Inflammatory macrophage treated with lipopolysaccharide for 1 hour (primary cell): ENCODE measurements at places on chromosomes 4 and X.

GRCh38 chrX:14291666-14292500 lies 237.5 kb upstream of the GLRA2 start:
- no peak for DNase-seq

DNA sequence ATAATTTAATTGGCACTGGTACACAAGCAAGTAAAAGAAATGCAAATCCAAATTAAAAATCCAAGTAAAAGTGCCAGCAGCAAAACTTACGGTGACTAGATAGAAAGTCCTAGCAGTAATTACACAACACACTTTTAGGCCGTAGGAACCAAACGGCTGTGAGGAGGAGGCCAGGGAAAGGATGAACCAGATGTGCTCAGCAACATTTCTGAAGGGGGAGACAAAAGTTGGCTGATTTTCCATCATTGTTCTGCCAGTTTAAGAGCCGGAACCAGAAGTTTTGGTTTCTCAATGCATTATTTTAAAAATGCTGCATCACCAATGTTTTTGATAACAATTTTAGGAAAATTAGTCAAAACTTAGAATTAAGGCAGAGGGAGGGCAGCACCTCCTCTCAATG lies 68.7 kb upstream of the ENPP6 start:
- no peak for DNase-seq

DNA sequence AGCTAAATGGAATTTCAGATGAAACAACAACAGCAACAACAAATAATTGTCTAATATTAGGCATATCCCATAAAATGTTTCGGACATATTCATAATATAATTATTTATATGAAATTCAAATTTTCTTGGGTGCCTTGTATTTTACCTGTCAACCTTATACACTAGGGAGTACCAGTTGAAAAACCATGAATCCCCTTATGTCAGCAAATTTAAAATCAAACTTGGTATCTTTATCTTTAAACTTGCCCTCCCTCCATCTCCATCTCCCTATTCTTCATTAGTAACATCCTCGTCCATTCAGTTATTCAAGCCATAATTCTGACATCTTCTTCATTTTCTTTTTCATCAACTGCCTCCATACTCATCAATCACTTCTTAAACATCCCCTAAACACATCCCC lies 974.5 kb upstream of the HS3ST1 start:
- no peak for DNase-seq

- DNase-seq: no peak
Measured at GRCh38 chr4:182711211-182711610, 206.0 kb downstream of the DCTD start.

- no peak for DNase-seq
Measured at GRCh38 chrX:48482526-48482925, 6.5 kb downstream of the FTSJ1 start.

- DNase-seq: no peak
Measured at GRCh38 chrX:127877318-127877717, 174.9 kb downstream of the ACTRT1 start.

DNA sequence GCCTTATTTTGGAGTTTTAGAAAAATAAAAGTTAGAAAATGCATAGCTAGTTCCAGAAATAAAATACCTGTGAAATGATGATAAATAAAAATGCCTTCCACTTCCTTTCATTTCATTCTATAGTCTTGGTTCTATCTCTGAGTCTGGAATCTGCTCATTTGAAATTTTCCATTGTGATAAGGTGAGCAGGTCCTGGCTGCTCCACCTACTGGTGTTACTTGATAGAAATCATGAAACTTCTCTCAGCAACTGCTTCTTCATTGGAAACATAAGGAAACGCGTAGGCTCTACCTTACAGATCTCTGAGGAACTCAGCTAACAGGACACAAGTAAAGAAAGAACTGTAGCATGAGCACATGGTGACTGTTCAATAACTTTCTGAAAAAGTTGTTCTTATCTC lies 141.8 kb downstream of the DCHS2 start:
- no peak for DNase-seq

GRCh38 chrX:115895678-115896329 lies 274.7 kb upstream of the AGTR2 start:
- no peak for DNase-seq

- no peak for DNase-seq
Measured at GRCh38 chr4:82810176-82810575, 11.6 kb upstream of the SCD5 start.

DNA sequence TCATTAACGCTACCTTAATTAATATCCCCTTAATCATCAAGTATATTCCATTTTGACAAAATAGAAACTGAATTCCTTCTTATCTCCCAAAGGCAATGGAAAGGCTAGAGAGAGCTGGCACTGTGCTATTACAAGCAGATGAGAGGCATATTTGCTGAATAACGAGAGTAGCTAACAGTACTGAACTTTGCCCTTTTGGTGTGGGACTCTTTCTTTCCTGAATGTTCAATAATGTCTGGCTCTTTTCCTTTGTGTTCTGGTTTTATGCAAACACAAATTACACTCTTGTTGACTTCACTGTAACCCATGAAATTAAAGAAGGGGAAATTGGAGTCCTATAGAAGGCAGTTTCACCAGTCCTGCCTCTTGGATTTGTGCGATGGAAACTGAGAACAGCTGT lies 63.5 kb downstream of the SHROOM3 start:
- DNase-seq: no peak

DNA sequence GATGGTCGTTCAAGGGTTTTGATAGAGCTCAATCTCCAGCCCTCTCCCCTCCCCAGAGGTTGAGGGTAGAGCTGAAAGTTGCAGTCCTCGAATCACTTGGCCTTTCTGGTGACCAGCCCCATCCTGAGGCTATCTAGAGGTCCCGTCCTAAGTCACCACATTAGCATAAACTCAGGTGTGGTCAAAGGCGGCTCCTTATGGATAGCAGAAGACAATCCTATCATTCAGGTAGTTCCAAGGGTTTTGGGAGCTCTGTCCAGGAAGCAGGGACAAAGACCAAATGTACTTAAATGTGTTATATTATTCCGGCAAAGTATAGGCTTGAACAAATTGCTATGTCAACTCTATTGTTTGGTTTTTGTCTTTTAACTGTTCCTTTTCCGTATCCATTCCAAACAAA lies 30.6 kb downstream of the PDK3 start:
- DNase-seq: no peak

DNA sequence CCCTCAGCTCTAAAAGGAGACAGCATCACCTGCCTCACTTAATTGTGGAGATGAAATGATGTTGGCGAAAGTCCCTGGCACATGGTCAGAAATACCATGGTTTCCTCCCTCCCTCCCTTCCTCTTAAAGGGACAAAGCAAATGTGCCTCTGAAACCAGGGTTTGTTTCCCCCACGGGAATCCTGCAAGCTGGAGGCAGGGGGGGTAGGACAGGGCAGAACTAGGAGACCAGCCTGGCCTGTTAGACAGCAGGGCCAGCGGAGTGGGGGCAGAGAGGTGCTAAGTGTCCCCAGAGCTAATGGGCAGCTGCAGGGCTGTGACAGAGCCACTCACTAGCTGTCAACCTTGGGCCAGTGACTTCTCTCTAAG lies 5.7 kb downstream of the RTL5 start:
- no peak for DNase-seq
